T-cell (primary cell): ENCODE measurements at places on chromosomes 11 and 22.

DNA sequence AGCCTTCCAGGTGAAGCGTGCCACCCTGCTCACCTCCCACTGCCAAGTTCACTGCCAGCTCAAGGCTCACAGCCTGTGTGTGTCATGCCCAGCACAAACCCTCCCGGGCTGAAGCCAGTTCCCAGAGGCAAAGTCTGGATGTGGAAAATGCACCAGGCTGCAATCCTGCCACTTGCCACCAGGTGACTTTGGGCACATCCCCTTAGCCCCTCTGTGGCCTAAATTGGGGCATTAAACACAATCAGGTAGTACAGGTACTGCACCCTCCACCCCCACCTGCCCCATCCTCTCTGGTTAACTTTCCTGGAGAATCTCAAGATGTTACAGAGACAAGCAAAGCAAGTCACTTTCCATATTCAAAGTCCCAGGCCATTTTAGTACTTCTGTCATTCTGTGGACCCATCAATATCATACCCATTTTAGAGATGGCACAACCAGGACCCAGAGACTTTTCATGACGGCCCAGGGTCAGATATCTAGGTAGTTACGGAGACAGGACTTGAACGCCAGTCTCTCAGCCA is 1.8 kb upstream of the RASD2 start:
- no peak for DNase-seq

DNA sequence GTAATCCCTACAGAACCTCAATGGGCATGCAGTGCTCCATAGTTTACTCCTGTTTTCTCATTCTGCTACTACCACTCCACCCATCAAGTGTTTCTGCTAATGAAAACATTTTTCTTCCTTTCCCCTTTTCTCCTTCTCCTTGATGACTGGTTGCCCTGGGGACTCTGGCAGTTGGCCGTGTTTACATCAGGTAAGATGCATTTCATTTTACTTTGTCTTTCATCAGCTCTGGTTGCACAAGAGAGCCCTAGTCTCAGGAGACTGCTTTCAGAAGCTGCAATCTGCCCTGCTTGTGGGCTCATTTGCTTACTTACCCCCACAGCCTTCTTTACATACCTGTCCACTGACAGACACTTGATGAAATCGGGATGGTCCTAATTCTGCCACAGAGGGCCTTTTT is 19.6 kb upstream of the LIMK2 start:
- DNase-seq = no peak

- no peak for DNase-seq
Observed at GRCh38 chr11:15159085-15159484, 44.4 kb downstream of the INSC start.

GRCh38 chr11:96332126-96332771 is 10.7 kb downstream of the MAML2 start:
- no peak for DNase-seq

- no peak for DNase-seq
Observed at GRCh38 chr11:34594603-34595002, 26.3 kb upstream of the EHF start.

DNA sequence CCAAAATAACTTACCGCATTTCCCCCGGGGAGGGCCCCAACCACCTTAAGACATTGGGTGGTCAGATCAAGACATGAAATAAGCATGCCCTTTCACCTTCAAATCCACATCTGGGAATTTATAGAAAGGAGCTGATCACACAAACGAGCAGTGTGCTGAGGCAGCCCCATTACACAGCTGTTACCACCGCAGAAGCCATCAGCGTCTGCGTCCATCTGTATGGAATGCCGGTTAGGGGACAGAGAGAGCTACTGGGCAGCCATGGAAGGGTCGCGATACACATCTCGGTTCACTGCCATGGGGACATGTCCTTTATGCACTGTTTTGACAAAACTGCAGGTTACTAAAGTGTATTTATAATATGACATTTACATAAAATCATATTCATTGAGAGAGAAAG is 105.1 kb upstream of the LMO1 start:
- no peak for DNase-seq

DNA sequence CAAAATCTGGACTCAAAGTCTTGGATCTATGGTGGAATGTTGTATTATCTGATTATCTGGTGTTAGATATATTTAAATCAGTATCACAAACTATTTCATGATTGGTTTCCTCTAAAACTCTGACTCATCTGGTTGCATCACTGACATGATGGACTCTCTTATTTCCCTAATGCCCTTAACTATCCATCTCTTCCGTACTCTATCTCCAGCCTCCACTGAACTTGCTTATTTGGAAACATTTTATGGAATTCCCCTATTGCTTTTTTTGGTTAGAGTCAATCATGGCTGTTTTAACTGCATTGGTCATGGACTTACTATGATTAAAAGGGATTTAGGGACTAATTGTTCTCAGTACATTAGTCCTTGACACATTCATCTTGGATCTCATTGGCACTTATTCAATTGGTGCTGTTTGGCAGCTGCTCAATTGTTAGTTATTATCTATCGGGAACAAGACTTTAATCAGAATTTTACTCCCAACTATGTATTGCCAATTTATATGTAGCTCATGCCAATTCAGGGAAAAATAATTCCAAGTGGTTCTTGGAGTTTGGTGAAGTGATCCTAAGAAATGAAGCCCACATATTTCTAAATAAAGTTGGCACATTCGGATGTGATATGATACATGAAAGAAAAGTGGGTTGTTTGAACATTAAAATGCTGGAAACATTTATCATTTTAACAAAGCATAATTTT is 942.0 kb upstream of the CCDC90B start:
- DNase-seq = no peak
